ENCODE measurements at places on chromosomes 12 and 14.

GRCh38 chr12:1350055-1350933 lies 244.1 kb downstream of the FBXL14 start:
- DNase-seq = no peak

GRCh38 chr12:108370415-108370814 lies 31.3 kb upstream of the CMKLR1 start:
- DNase-seq = no peak

DNA sequence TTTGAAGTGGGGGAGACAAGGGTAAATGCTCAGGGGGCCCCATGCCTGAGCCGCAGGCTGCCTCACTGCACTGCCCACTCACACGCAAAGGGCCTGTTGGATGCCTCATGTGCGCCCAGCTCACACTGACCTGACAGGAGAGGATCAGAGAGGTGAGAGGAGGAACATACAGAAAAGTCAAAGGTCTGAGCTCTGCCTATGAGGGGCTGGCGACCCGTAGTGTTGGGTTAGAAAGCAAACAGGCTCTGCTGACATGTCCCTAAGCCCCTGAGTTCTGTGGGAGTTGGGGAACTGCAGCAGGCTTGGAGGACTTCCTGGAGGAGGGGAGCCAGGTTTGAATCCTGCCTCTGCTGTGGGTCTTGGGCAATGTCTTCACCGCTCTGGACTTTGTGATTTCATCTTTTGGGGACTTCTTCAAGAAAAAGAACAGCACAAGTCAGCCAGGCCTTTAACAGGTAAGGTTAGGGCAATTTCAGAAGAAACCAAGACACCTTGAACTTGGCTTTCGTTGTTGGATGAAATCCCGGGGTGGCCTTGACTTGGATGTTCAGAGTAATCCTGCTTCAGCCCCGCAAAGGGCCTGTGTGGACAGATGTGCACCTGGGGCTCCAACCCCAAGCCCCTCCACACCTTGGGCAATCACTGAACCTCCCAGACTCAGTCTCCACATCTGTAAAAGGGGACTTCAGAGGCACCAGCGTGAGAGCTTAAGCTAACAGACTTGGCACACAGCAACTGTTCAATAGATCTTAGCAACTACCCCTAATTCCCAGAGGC lies 116.8 kb downstream of the SCARB1 start:
- no peak for DNase-seq

DNA sequence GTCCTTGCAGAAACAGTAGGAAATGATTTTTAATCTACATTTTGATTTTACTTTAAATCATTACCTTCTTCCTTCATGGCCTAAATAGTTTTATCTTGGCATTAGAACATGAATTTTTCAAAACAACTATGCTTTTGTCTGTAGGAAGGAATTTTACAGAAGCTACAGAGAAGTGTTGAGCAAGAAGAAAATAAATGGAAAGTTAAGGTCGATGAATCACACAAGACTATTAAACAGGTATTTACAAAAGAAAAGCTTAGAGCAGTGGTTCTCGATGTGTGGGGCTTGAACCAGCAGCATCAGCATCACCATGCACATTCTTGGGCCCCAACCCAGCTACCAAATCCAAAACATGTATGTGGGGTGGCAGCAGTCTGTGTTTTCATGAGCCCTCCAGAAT lies 91.6 kb downstream of the KTN1 start:
- DNase-seq = no peak

- DNase-seq = no peak
Observed at GRCh38 chr12:126847005-126847629, 1419.9 kb upstream of the TMEM132C start.

DNA sequence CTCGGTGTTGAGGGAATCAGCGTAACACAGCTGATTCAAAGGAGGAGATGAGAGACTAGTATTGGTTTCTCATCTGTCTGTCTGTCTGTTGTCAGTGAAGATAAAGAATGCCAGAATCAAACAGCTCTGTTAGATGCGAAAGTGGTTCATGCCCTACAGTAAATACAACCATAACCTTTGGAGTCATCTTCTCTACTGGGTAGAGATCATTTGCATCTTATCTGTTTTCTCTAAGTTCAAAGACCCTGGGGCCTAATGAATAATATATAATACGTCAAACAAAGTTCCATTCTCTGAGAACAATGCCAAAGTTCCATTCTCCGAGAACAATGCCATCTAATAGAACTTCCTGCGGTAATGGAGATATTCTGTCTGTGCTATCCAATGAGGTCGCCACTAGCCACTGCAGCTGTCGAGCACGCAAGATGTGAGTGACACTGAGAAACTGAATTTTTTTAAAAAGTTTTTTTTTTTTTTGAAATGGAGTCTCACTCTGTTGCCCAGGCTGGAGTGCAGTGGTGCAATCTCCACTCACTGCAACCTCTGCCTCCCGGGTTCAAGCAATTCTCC lies 6.6 kb downstream of the IL31 start:
- no peak for DNase-seq
